ENCODE measurements at places on chromosomes 6 and 20.

DNA sequence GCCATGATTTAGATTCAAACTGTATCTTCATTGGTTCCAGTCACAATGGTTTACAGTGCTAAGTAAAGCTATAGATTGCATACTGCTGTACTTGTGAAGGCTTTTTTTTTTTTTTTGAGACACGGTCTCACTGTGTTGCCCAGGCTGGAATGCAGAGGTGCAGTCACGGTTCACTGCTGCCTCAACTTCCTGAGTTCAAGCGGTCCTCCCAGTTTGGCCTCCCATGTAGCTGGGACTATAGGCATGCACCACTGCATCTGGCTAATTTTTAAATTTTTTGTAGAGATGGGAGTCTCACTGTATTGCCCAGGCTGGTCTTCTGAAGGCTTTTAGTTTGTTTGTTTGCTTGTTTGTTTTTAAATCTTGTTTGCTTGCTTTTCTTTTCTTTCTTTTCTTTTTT is 24.9 kb downstream of the ITCH start:
- DNase-seq = no peak

GRCh38 chr6:39829331-39829730 is 37.2 kb downstream of the DAAM2 start:
- no peak for DNase-seq

DNA sequence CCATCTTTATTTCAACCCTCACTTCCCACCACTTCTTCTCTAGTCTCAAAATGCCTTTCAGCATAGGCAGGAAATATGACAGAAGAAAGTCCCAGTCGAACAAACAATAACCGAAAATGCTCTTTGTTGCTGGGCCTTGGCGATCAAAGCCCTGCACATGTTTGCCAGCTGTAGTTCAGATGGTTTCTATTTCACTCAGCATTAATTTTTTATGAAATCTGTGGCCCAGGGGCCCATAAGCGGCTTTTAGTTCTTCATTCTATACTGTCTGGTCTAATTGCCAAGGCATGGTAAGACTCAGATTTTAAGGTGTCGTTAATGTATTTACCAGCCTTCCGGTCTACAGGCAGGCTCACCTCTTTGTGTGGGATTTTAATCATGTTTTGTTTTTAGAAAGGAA is 10.9 kb upstream of the F13A1 start:
- DNase-seq = no peak

GRCh38 chr20:39150501-39150900 is 188.4 kb downstream of the DHX35 start:
- DNase-seq = no peak

DNA sequence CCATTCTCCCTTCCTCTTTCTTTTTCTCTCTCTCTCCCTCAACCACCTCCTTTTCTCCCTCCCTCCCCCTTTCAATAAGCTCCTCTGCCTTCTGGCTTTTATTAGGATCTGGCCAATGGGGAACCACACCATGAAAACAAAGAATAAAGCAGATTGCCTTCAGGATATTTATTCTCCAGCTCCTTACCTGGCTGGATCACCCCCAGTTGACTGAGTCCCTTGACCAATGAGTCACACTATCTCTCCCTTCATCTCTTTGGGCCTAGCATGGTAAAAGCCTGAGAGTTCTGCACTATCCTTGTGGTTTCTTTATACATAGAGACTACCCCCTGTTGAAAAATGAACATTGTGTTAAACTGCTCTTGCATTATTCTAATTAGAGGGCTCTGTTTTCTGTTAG is 476.8 kb downstream of the EPHA7 start:
- DNase-seq = no peak

GRCh38 chr20:10710991-10711775 is 37.4 kb upstream of the JAG1 start:
- DNase-seq = no peak

GRCh38 chr6:55868771-55869479 is 6.5 kb downstream of the BMP5 start:
- no peak for DNase-seq

- DNase-seq = no peak
Observed at GRCh38 chr6:167684276-167685104, 142.2 kb upstream of the AFDN start.

- DNase-seq = no peak
Observed at GRCh38 chr6:129643176-129643575, 66.8 kb downstream of the ARHGAP18 start.

GRCh38 chr6:133772567-133772966 is 116.3 kb upstream of the TCF21 start:
- DNase-seq = no peak

DNA sequence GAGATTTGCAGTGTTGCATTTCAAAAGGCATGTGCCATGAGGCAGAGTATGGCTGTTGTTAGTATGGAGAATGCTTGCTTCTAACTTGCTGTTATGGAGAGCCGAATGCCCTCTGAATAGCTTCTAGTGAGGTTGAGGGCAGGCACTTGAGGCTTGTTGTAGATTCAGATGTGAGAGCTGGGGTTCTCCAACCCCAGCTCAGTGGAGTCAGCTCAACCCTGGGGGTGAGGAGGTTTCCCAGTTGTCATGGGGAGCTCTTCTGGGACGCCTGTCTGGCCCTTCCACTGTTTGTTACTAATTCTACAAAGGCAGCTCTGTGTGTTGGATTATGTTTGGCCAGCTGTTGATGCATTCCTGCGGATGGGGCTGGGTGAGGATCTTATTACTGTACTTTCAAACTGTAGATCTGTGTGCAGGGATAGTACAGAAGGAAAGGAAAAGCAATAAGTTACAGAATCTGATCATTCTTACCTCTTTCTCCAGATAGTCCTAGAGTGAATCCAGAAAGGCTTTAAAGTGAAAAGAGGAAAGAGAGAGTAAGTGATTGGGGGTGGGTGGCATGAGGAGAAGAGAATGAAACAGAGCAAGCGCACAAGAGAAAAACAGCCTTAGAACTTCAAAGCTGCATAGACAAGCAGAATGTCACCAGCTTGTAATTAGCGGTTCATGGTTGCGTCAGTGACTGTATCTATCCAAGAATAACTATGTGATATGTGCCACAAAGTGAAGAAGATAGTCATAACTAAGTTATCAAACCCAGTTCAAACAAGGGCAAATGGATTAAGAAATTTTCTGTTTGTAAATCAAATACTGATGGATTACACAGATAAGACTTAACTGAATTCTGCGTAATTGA is 148.7 kb downstream of the PRL start:
- peak; percentile 35 for DNase-seq

DNA sequence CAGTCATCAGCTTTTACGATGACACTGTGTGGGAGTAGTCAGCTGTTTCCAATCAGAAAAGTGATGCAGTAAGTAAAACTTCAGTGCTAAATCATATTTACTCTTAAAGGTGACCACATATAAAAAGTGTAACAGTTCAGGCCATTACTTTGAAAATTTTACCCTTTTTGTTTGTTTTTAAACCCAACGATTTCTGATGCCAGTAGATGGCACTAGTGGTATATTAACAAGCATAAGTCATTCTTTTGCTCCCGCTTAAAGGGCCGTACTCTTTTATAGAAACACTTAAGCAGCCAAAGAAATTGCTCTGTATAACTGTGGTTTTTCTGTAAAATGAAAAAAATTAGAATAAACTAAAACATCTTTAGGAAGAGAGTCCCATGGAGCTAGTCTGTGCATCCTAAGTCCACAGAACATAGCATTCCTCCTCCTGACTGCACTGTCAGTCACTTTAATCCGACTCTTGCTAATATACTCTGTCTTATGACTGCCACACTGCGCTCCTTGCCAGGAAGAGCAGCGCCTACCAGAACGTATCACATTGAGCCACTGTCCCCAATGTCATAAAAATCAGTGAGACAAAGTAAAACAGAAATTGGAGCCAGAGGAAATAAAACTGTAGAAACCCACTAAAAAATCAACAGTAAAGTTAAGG is 25.0 kb downstream of the HEBP2 start:
- peak; percentile 26 for DNase-seq

GRCh38 chr6:28808383-28808782 is 115.4 kb downstream of the TRIM27 start:
- no peak for DNase-seq

GRCh38 chr6:45253453-45253852 is 74.7 kb upstream of the RUNX2 start:
- DNase-seq = no peak

DNA sequence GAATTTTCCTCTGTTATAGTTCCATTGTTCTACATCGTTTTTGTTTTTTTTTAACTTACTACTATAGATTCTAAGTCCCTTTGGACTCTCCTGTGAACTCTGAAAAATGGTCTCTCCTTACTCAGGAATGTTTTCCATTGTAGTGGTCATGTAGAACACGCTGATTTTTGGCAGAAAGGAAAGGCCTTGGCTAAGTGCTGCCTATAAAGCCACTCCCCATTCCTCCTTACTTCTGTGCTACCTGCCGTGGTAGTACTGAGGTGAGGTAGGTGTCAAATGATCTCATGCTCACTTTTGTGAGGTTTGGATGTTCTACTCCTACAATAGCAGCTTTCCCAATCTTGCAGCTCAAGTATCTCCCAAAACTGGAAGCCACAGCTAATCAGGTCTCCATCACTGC is 270.7 kb downstream of the SLC35F1 start:
- no peak for DNase-seq

- no peak for DNase-seq
Observed at GRCh38 chr6:72742001-72742673, 120.3 kb downstream of the KCNQ5 start.

GRCh38 chr6:21953831-21954801 is 342.7 kb downstream of the PRL start:
- peak; percentile 15 for DNase-seq

DNA sequence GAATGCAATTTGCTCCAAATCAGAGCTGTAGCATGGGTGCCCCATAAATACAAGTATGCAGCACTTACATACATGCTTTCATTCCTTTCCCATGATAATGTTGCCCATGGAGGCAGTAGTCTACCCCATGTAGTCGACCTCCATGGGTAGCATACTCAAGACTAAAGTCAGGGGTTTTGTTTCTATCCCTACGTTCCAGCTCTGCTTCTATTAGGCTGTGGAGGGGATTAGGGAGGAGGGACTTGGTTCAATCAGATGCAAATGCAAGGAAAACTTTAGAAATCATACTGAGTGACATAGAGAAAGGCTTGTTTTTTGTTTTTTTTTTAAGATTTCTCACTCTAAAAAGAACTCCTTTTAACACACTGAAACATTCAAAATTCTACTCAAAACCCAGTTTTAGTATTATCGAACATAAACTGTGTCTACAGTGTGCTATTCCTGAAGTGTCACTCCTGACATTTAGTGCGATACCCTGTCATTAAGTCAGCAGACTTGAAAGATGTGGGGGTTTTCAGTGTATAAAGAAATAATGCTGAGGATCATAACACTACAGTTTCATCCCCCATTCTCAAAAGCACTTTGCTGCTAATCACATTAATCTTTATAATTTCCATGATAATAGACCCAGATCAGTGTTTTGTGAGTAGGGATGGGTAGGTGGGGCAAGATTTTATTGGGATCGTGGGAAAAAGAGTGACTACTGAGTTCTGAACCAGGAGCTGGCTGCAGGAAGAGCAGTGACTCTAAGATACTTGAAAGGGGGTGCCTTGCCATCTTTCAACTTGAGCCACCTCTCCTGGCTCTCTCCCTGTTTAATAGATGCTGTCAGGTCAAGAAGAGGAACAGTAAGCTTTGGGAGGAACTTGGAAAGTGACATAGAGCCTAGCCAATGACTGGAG is 40.4 kb upstream of the SCML4 start:
- DNase-seq = no peak

GRCh38 chr6:119052292-119052889 is 26.1 kb downstream of the FAM184A start:
- DNase-seq = no peak

GRCh38 chr6:139173172-139173571 is 38.3 kb downstream of the HECA start:
- DNase-seq = no peak

DNA sequence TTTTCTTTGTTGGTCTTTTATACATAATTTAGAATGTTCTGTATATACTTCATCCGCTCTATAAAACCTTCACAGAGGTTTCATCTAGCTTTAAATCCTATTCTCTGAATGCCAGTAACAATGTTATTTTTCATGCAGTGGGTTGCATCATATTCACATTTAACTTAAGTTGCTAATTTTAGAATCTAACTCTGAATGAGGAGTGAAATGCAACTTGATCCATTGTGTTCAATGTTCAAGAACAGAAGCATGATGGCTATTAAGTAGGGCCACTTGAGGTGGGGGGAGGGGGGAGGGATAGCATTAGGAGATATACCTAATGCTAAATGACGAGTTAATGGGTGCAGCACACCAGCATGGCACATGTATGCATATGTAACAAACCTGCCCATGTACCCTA is 224.5 kb downstream of the NKAIN2 start:
- DNase-seq = no peak

DNA sequence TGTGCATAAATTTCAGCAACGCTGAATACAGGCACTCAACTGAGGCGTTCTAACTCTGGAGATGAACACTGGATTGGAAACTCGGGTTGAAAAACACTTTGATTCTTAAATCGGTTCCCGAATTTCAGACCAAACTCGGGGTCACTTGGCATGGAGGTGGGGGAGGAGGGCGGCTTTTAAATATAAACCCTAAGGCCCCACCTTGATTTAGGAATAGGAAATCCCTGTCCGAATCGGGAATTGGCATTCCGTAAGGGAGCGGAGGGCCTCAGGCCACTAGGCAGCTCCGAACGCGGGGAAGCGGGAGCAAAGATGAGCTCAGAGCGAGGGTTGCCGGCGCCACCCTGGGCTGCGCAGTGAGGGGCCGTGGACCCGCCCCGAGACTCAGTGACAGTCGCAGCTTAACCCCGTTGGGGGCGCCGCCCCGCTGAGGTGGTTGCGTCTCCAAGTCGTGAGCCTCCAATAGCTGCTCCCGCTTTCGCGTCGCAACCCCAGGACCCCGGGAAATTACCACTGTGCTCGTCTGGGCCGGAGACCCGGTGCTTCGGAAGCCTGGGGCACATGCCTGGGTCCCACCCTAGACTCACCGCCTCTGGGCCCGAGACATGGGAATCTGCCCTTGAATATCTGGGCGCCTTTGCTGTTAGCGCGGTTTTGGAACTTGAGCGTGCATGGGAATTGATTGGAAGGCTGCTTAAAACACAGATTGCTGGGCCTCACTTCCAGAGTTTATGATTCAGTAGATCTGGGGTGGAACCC is 4.6 kb upstream of the SIM1 start:
- no peak for DNase-seq

DNA sequence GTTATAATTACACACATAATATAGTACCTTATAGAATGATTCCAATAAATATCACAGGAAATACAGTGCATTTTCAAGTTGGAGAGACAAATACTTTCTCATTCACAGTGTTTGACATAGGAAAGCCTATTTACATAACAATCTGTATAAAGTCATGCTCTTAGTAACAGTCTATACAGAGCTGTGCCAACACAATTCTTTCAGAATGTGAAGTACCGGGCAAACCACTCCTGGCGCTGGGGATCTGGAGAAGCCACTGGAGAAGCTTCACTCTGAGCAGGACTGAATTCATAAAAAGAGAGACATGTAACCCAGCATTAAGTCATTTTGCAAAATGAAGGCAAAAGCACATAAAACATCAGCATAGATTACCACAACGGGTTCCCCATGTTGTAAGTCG is 24.9 kb upstream of the MCM9 start:
- no peak for DNase-seq

DNA sequence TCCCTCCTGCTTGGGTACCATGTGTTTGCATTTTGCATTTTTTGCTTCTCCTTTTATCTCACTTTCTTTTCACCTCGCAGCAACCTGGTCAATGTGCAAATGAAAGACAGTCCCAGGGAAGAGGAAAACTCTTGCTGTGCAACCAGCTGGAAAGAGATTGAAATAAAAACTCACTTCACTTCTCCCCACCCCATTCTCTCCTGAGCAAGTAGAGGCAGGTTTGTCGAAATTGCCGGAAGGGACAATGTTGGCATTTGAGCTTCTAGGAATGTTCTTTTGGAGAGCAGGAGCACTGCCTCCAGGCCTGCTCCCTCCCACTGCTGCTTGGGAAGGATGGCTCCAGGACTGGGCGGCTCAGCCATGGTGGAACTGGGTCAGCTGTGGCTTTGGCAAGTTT is 30.6 kb downstream of the KCNG1 start:
- no peak for DNase-seq

Measured in GM04504 (cell line).